Cardiac fibroblast (primary cell): ENCODE measurements at places on chromosomes 4 and X.

- DNase-seq: no peak
Observed at GRCh38 chr4:5999356-5999755, 18.9 kb downstream of the C4orf50 start.

- no peak for DNase-seq
Observed at GRCh38 chrX:95666056-95666455, 1018.6 kb upstream of the DIAPH2 start.

GRCh38 chr4:74056858-74057562, 18.5 kb upstream of the CXCL3 start:
- DNase-seq: peak; percentile 74

DNA sequence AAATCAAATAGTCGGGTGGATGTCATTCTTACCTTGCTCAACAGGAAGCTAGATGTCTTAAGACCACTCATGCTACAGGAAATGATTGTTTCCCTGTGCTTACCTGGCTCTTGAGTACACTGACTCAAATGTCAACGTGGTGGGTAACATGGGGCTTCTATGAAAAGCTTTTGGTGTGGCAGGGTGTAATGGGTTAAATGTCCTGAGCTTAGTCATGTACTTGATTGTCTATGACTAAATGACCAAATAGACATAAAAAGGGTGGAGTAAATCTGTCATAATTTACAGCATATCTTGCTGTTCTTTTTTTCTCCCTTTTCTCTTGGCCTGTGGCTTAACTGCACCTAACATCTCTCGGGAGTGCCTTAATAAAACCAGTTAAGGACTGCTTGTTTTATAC, 44.9 kb downstream of the CCNG2 start:
- DNase-seq: no peak

DNA sequence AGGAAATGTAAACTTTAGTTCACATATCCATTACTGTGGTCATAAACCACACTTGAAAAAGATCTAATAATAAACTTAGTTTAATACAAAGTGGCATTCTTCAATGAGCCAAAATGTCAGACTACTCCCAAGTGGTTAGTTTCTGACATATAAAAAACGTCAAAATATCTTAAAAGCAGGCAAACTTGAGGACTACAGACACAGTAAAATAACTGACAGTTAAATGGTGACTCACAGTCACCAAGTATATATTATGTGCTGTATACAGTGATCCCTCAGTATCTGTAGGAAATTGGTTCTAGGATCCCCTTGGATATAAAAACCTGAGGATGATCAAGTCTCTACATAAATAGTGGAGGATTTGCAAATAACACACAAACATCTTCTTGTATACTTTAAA, 11.6 kb upstream of the CORIN start:
- DNase-seq: no peak

GRCh38 chr4:163269166-163269565, 63.2 kb downstream of the NPY1R start:
- no peak for DNase-seq

DNA sequence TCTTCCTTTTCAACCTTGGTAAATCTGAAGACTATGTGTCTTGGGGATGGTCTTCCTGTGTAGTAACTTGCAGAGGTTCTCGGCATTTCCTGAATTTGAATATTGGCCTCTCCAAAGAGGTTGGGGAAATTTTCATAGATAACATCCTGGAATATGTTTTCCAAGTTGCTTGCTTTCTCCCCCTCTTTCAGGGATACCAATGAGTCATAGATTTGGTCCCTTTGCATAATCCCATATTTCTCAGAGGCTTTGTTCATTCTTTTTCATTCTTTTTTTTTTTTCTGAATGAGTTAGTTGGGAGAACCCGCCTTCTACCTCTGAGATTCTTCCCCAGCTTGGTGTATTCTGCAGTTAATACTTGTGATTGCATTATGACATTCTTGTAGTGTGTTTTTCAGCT, 549.2 kb upstream of the AMOT start:
- DNase-seq: peak; percentile 38
